ENCODE measurements at places on chromosomes 11 and 22.

GRCh38 chr11:68412593-68413475 lies 47.7 kb upstream of the PPP6R3 start:
- no peak for DNase-seq

DNA sequence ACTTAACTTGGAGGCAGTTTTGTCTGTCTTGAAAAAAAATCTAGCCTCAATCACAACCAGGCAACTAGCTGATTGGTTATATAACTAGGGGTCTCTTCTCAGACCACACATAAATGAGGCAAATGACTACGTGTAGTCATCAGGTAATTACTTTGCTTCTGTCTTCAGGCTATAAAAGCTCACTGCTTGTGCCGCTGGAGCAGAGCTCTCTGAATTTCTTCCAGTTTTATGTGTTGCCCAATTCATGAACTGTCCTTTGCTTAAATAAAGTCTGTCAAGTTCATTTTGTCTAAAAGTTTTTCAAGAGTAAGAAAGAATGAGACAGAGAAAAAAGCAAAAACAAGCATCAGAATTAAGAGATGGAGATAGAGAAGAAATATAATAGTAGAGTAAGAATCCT lies 93.4 kb downstream of the MUC15 start:
- DNase-seq, result no peak

GRCh38 chr22:37202001-37202555 lies 10.2 kb downstream of the SSTR3 start:
- DNase-seq, result no peak

DNA sequence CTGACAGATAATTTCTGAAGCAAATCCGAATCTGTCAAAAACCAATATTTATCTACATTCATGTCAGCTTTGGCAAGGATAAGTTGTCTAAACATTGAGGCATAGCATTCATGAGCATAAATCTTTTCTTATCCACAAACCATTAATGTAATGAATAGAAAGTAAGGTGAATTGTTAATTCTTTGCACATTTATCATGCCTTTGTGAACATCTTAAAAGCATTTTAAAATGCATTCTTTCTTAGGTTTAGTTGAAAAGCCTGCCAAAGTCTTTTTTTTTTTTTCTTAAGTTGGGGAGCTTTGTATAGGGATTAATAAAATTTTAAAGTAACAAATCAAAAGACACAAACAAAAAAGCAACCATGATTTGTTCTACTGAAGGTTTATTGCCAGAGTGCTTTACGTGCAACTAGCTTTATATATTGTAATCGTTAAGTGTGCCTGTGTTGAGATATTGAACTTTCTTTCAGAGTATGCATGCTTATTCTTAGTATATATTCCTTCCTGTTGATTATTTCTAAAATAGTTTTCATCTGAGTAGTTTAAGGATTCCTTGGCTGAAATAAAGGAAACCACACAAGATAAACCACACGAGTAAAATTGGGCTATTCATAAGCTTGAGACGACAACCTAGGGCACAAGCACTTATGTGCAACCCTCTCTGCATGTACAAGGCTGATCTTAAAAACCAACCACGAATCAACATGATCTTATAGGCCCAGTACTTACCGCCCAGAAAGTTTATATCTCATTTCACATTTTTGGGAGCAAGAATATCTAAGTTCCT lies 1110.9 kb upstream of the CNTN5 start:
- no peak for DNase-seq

DNA sequence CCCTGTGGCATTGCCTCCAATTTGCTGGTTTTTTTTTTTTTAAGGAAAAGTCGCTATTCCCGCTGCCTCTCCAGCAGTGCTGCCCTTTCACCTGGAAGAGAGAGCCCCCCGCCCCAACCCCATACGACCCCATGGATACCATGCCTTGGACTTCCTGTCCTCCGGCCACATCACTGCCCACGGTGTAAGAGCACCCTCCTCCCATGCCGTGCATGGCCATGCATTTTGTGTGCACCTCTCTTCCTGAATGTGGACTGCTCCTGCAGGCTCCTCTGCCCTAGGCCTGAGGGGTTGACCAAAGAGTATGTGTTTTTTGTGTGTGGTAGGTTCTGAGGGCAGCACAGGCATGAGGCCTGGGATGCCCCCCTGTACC lies 65.6 kb upstream of the SPON1 start:
- DNase-seq, result no peak

GRCh38 chr22:49937758-49938564 lies 19.5 kb downstream of the CRELD2 start:
- DNase-seq, result no peak

DNA sequence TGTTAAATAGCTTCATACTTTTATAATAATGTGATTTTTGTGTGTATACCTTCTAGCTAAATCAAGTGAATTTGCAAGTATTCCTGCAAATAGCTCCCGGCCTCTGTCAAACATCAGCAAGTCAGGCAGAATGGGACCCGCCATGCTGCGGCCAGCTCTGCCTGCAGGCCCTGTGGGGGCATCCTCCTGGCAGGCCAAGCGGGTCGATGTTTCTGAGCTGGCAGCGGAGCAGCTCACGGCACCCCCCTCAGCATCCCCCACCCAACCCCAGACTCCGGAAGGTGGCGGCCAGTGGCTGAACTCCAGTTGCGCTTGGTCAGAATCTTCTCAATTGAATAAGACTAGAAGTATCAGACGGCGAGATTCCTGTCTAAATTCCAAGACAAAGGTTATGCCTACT lies 19.3 kb downstream of the GTSE1 start:
- no peak for DNase-seq

DNA sequence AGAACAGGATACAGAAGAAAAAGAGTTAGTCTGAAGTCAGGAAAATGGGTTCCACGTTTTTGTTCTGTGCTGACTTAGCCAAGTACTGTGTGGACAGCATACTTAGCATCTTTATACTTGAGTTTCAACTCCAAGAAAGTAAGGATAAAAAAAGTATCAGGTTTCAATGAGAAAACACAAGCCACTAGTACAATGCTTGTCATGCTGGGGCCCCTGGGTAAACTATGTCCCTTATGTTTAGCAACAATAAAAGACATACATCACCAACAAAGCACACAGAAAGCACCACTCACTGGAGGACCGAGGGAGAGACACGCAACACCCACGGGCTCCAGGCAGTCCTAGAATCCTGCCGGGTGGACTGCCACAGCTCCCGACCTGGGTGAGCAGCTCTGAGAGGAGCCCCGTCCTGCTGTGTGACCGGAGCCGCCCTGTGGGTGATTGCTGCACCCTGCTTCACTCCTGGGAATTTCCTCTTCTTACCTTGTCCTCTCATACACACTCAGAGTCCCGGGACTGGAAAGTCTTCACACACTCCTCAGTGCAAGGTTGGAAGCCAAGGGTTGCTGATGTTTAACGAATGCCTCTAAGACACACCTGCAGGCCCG lies 890.5 kb downstream of the BRD1 start:
- DNase-seq, result no peak

DNA sequence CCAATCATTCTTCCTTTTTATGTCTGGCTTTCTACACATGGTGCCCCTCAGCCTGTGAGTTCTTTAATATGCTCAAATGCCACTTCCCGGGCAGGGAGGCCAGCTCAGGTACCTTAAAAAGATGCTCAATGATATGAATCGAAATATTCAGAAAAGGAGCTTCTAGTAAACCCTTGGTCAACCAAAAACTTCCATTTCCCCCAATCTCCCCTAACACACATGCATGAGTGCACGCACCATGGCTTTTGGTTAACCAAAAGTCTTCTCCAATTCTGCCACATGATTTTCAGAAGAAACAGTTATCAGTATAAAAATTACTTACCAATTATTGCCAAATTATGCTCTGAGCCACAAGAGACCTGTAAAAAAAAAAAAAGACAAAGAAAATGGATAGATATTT lies 135.0 kb downstream of the SERGEF start:
- DNase-seq, result no peak

DNA sequence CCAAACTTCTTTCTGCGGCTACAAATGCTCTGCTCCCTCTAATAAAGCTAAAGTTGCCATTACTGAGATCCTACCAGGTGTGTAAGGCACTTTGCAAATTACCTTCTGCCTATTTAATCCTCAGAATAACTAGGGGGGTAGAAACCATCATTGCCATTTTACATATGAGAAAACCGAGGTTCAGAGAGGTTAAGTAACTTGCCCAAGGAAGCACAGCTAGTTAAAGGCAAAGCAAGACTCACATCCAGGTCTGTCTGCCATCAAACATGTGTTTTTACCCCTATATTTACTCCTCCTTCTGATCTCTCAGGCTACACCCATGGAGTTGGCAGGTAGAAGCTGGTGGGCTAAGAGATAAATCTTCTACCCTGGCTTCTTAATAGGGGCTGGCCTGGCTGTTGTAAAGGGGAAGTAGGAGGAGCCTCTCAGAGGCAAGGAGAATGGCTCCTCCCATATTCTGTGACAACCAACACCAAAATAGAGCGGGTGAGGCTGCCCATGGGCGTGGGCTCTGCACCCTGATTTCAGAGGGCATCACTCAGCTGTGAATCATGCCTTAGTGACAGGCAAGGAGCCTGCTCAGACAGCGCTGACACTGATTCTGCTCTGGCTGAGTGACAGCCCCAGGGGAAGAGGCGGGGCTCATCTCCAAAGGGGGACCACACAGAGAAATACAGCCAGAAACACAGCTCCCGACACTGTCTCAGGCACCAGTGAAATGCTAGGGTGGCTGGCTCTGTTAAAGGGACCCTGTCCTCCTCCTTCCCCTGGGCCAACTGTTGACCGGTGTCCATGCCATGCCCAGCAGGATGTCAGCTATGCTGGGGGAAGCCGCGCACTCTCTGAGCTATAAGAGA lies 106.8 kb downstream of the ABTB2 start:
- DNase-seq, result no peak

- no peak for DNase-seq
Observed at GRCh38 chr11:35905646-35906276, 38.1 kb upstream of the LDLRAD3 start.

DNA sequence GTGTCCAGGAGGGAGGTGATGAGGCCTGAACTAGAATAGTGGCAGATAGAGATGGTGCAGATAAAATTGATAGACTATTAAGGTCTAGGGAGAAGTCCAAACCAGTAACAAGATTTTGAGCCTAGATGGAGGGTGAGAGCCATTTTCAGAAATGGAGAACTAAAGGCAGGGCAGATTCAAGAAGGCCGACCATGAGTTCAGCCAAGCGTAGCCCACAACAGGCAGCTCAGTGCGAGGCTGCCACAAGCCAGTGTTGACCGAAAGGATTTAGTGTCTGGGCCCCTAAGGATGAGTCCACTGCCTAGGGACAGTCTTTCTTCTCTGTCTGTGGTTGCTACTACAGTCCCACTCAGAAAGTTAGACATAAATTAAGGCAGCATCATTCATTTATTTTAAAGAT lies 51.7 kb downstream of the PPP2R1B start:
- DNase-seq, result no peak

DNA sequence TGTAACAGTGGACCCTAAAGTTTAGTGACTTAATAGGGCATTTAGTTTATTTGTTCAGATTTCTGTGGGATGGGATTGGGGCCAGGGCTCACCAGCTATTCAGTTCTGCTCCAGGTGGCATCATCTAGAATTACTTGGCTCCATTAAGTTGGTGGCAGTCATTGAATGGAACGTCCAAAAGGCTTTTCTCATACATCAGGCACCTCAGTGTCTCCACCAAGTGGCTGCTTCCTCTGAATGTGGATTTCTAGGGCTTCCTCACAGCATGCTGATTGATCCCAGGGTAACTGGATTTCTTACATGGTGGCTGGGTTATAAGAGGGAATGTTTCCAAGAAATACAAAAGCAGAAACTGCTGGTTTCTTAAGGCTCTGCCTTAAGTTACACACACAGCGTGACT lies 34.7 kb downstream of the USP47 start:
- DNase-seq, result no peak

- DNase-seq, result no peak
Observed at GRCh38 chr11:24617856-24618255, 121.0 kb downstream of the LUZP2 start.

- no peak for DNase-seq
Observed at GRCh38 chr11:21640491-21640890, 552.4 kb upstream of the ANO5 start.

- no peak for DNase-seq
Observed at GRCh38 chr11:127281534-127281933, 281.0 kb upstream of the KIRREL3 start.

DNA sequence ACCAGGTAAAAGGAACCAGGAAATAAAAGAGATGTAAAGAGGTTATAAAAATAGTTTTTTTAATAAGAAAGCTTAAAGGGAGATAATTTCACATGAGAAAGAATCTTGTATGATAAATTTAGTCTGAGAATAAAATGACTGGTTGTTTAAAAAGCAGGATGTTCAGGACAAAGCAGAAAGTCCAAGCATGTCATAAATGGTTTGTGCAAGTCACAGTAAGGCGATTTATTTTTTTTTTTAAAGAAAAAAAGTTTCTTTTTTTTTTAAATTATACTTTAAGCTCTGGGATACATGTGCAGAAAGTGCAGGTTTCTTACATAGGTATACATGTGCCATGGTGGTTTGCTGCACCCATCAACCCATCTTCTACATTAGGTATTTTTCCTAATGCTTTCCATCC lies 30.8 kb downstream of the GLYATL2 start:
- DNase-seq, result no peak

- no peak for DNase-seq
Observed at GRCh38 chr11:84671325-84671999, 955.7 kb downstream of the DLG2 start.

DNA sequence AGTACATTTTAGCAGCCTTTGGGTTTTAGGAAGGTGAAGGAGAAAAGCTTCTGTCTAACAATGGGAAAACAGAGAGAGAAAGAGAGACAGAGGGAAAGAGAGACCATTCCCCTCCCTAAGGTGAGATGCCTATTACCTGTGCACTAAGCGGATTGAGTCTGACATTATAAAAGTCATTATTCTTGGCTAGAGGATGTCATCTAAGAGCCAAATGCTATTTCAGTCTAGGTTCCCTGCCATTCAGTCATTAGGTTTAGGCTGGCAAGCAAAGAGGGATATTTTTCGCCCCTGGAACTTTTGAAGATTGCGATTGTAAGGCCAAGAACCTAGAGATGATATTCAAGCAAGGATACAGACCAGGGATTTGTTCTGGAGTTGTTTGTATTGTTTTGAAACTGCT lies 7.2 kb downstream of the BLID start:
- no peak for DNase-seq

DNA sequence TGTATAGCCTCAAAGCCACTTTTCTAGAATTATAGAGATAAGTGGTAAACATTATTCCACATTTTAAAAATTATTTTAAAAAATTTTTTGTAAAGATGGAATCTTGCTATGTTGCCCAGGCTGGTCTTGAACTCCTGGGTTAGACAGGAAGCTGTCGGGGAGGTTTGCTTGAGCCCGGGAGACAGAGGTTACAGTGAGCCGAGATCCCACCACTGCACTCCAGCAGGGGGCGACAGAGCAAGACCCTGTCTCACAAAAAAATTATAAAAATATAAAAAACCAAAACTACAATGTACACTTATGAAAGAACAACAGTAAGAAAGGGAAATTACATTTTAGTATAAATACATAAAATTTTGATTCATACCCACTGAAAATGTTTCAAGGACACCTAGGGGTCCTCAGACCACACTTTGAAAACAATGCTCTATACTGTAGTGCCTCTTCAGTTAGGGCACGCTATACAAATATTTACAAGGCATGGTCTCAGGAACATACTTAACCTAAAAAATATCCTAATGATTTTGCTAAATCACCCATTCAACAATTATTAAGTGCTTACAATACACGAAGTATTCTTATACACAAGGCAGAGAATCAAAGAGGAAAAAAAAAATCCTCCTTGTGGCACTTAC lies 111.2 kb downstream of the MRTFA start:
- no peak for DNase-seq

All from NCI-H1694 (cell line).